ENCODE measurements at places on chromosomes 11 and 22.

GRCh38 chr11:77410076-77410827 is 63.6 kb downstream of the PAK1 start:
- DNase-seq: no peak

DNA sequence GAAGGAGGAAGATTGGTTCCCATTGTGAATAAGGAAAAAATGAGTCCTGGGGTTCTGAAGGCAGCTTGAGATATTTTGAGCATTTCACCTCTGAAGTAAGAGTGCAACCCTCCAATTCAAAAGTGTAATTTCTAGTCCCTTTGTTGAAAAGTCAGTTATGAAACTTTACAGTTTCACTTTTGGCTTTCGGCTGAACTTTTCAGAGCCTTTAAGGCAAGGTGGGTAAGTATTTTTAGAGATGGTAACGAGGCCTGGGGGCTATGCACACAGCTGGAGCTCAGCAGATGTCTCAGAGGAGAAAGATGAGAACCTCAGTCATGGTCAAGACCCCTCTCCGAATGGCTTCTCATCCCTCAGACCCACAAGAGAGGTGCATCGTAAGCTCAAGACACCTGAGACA is 267.6 kb downstream of the KIRREL3 start:
- no peak for DNase-seq

GRCh38 chr11:20122131-20122530 is 38.1 kb downstream of the DBX1 start:
- no peak for DNase-seq

DNA sequence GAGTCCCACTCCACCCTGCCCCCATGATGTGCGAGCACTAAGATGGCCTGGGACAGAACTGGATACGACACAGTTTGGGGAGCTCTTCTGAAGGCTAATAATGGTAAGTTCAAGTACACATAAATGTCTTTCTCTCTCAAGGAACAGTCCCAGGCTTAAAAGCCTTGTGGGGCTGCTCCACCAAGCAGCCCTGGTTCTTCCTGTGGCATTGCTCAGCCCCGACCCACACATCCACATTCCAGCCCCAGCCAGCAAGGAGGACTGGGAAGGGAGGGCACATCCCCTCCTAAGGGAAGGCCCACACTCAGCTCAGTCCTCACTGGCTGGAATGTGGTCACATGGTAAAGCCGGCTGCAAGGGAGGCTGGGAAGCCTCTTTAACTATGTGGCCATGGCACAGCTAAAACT is 13.3 kb upstream of the MB start:
- DNase-seq: no peak

GRCh38 chr11:108137212-108137611 is 15.8 kb downstream of the ACAT1 start:
- no peak for DNase-seq

- no peak for DNase-seq
These were observed 125.2 kb downstream of the LRRC4C start for GRCh38 chr11:41334007-41334933.

DNA sequence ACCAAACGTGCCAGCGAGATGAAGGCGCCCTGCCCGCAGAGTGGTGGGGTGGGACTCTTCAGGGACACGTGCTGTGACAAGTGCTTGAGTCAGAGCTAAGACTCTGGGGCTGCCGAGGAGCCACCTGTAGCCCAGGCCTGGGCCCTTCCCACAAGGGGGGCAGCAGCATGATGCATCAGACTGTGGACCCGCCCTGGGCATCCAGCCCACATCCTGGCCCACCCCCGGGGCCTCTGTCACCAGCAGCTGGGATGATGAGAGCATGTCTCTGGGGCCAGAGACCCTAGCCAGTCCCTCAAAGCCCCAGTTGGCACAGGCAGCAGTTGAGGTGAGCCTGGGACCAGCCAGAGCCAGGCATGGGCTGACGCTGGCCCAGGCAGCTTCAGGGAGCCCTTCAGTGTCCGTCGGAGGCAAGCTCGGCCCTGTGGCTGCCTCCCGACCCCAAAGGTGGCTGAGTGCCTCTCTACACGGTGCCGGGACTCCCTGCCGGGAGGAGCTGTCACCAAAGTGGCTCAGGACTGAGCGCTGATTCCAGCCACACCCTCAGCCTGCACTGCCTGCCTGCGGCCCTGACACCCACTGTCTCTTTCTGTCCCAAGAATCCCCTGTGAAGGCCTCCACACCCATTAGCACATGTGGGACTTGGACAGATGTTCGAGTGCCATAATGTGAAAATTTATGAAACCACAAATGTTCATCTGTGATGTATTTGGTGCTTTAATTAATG is 41.3 kb downstream of the CDKN1C start:
- DNase-seq: no peak

GRCh38 chr11:107785401-107785800 is 73.2 kb downstream of the SLC35F2 start:
- no peak for DNase-seq

DNA sequence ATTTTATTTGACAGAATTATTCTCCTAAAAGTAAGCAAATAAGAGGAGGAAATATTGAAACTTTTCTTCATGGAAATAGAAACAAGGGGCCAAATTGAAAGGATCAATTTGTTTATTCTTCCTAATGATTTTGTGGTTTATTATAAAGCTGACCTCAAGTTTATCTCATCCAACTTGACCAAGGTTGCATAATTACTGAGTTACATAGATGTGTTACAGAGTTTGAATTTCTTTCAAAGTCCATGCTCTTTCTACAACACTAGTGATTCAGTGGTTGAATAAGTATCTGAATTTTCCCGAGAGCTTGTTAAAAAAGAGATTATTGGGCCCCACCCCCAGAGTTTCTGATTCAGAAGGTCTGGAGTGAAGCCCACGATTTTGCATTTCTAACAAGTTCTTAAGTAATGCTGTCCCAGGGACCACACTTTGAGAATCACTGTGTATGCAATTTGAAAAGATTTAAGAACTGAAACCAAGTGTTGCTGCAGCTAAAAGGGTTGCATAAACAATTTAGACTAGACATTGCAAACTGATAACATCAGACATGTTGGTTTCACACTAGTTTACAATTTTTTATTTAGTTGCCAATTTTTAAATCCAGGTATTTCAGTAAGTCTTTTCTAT is 485.7 kb upstream of the ANO5 start:
- DNase-seq: no peak

DNA sequence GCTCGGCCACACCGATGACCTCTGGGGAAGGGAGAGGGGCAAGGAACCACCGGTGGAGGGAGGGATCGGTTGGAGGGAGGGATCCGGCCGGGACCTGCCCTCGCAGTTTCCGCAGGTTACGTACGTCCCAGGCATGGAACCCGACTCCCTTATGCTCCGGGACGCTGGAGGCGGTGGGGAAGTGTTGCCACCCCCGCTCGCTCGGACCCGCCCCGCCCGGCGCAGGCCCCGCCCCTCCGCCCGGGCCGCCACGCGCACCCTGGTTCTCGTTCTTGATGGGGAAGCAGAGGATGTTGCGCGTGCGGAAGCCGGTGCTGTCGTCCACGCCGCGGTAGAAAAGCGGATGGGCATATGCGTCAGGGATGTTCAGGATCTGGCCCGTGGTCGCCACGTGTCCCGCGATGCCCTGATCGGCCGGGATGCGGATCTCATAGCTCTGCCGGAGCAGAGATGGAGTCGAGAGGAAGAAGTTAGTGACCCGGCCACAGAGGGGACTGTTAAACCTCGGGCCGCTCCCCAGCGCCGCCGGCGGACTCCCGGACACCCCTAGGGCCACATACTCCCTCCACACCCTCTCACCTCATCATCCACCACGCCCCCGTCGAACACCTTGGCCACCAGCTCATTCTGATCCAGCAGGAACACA is 89.8 kb downstream of the PDE2A start:
- DNase-seq: no peak

GRCh38 chr11:16149476-16149875 is 206.9 kb downstream of the SOX6 start:
- no peak for DNase-seq

All from cerebellum (tissue), 4 donors.